ENCODE measurements at places on chromosomes 1 and 21.

GRCh38 chr1:32247452-32247851, 430 bp downstream of the FAM167B start:
- DNase-seq, result no peak

DNA sequence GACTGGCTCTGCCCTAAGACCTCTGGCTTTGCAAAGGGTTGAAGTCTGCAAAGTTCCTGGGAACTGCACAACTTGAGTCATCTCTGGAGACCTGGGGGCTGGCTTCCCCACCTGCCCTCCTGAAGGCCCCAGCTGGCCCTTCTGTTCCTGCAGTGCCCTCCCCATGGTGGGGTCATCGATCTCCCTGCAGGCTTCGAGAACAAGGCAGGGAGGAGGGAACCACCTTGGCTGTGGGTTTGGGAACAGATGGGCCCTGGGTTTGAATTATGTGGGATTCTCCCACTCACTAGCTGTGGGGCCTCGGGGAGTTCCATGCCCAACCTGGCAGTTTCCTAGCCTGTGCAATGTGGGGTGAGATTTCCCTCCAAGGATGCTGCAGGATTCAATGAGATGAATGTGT, 310.2 kb downstream of the PTPRU start:
- peak; percentile 29 for DNase-seq

GRCh38 chr1:12200208-12200607, 29.6 kb upstream of the VPS13D start:
- DNase-seq, result no peak

GRCh38 chr1:227937838-227938145, 9.9 kb downstream of the WNT9A start:
- no peak for DNase-seq

GRCh38 chr1:197152662-197153061, 6.2 kb upstream of the ASPM start:
- DNase-seq, result no peak

- no peak for DNase-seq
Measured at GRCh38 chr1:147635342-147635741, 35.0 kb downstream of the ACP6 start.

- no peak for DNase-seq
Measured at GRCh38 chr1:21732664-21733063, 50.3 kb downstream of the USP48 start.
